ENCODE measurements at places on chromosomes 3 and 15. TPM values are rescaled to one million over a fixed set of nuclear protein-coding genes. Genes with fewer than 3 reads are reported as not detected.
A peak's percentile ranks its signal among the peaks of the same experiment; 100 is the strongest.

Gene NR1D2
- 43.7 TPM for polyA plus RNA-seq

GRCh38 chr3:25775936-25776335 is 7.3 kb downstream of the NGLY1 start:
- DNase-seq: no peak

DNA sequence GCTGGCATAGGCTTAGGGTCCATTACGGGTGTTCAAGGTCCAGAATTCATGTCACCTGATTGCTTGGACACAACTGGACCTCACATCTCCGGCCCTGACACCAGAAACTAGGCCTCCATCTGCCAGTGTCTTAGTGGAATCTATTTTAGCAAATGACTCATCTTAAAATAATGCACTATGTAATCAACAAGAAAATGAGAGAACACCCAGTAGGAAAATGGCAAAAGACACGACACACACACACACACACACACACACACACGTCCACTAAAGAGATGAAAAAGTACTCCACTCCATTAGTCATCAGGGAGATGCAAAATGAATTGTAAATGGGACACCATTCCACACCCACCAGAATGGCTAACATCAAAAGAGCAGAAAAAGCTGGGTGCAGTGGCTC is 11.2 kb downstream of the APBA2 start:
- DNase-seq: no peak

DNA sequence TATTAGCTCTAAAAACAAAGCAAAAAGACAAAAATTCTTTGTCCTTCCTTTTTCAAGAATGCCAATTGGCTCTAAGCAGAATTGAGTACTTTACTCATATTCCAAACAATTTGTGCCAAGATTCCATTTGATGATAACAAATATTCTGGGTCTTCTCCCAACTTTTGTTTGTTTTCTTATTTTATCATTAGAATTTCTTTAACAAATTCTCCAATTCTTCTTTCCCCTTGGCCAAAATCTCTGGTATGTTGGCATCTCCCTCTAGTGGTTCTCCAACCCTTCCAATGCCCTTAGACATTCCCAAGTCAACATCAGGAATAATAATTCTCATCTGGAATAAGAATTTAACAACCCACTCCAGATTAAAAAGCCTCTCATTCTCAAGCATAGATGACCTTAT is 5.3 kb downstream of the CPOX start:
- DNase-seq: no peak

DNA sequence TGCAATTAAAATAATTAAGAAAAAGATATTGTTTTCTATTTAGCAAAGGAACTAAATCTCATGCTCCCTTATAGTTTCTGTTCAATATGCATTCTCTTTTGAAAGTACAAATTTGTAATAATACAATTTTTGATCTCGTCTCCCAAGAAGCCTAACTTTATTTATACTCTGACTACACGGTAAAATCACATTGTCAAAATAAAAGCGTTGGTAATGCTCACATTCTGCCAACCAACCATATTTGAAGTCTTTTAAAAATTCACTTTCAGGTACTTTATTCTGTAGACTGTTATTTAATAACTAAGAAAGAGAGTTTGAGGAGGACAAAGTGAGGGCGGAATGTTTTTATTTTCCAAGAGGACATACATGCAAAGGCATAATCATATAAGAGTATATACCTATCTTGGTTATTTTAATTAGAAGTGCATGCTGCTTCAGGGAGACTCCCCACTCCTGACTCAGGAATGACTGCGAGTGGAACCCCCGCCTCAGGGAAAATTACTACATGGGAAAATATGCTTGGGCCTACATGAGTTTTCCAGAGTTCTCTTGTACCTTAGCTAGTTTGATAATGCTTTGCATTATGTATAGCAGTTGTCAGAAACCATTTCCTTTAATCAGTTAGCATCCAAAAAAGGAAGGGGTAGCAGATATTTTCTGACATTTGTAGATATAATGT is 19.3 kb downstream of the MBNL1 start:
- DNase-seq: no peak

- DNase-seq: no peak
Observed at GRCh38 chr15:50108461-50108860, 10.6 kb downstream of the ATP8B4 start.

GRCh38 chr3:9404680-9405079 is 7.3 kb downstream of the SETD5 start:
- peak; percentile 18 for DNase-seq

DNA sequence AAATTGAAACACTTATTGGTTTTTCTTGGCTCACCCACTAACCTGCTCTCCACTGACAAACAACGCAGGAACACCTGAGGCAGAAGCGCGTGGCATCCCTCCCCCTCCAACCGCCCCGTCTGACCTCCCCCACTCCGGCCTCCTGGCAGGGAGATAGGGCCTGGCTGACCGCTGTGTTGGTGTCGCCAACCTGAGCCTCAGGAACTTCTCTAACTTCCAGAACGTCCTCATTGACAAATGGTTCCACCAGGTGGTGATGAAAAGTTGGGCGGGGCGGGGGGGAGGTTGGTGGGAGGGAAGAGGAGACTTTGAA is 22.8 kb downstream of the IL17RD start:
- no peak for DNase-seq

Gene SLC15A2
- polyA plus RNA-seq: 0.67 TPM

Gene MKRN2OS
- polyA plus RNA-seq: not detected

DNA sequence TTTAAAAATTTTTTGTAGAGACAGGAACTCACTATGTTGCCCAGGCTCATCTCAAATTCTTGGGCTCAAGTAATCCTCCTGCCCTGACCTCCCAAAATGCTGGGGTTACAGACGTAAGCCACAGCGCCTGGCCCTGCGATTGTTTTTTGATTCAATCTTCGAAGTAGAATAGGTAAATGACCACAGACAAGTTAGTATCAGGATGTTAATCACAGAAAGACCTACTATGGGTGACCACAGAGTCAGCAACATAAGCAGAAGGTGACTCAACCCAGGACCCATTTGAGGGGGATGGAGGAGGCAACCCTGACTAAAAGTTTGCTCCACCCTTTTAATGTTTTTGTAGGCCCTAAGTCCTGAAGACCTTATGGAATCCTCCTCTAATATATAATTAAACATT is 10.0 kb upstream of the USP3 start:
- no peak for DNase-seq

Gene ARHGEF26
- polyA plus RNA-seq: not detected

GRCh38 chr15:65414841-65415621 is 7.7 kb downstream of the IGDCC4 start:
- no peak for DNase-seq

DNA sequence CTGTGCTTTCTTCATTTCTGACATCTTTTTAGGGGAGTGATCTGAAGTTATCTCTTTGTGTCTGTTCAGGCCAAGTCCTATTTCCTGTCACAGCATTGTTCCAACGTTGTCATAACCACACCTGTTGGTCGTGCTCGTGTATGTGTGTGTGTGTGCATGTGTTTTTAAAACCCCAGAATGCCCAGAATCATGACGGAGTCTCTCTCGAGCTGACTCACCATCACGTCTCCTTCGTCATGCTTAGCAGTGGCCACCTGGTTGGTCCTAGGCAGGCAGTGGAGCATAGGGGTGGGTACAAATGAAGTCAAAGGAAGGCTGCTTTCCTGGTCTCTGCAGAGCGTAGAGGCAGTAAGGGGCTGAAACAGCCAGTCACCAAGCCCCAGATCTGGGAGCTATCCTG is 126.8 kb upstream of the ABHD17C start:
- no peak for DNase-seq

- DNase-seq: no peak
Observed at GRCh38 chr3:85605066-85605465, 646.3 kb downstream of the CADM2 start.

Gene EFHB
- polyA plus RNA-seq: 0.23 TPM

DNA sequence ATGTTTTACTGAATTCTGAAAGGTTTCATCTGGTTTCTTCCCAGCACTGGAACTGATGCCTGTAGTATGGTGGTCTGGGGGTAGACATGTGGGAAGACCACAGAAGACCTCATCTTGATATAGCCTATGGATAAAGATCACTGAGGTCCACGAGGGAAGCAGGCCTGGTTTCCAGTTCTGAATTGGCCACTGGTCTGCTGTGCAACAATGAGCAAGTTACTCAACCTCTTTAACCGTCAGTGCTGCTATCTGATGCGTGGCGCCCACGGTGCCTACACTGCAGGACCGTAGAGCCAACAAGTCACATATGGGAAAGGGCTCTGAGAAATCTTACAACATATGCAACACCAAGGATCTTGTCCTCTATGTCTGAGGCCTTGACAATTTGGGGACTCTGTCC is 13.3 kb downstream of the TLE3 start:
- DNase-seq: no peak

Gene HRH1
- polyA plus RNA-seq: 0.15 TPM

- no peak for DNase-seq
Observed at GRCh38 chr3:27568393-27568792, 84.2 kb upstream of the SLC4A7 start.

GRCh38 chr3:67357610-67358458 is 296.6 kb downstream of the SUCLG2 start:
- DNase-seq: no peak

Gene DBR1
- 27.2 TPM for polyA plus RNA-seq

Gene NKIRAS1
- polyA plus RNA-seq: 4.0 TPM

DNA sequence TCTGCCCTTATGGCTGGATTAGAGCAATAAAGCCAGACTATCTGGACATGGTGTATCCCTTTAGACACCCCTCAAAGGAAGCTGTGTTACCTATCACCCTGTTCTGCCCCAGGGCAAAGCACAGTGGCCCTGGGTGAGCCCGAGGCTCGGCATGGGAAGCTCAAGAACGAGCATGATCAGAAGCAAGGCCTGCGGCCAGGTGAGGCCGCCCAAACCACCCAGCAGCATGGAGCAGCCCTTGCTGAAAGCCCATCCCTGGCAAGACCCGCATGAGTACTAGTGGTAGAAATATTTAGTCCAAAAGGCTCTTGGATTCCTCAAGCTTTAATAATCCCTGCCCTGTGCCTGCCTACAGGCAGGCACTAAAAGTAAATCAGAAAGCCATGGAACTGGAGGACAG is 261.1 kb downstream of the MEX3B start:
- DNase-seq: no peak

Gene SPTBN5
- polyA plus RNA-seq: 0.26 TPM

Gene C3orf49
- polyA plus RNA-seq: not detected

- DNase-seq: peak; percentile 61
Observed at GRCh38 chr15:60582370-60583036, 103.6 kb upstream of the ICE2 start.

DNA sequence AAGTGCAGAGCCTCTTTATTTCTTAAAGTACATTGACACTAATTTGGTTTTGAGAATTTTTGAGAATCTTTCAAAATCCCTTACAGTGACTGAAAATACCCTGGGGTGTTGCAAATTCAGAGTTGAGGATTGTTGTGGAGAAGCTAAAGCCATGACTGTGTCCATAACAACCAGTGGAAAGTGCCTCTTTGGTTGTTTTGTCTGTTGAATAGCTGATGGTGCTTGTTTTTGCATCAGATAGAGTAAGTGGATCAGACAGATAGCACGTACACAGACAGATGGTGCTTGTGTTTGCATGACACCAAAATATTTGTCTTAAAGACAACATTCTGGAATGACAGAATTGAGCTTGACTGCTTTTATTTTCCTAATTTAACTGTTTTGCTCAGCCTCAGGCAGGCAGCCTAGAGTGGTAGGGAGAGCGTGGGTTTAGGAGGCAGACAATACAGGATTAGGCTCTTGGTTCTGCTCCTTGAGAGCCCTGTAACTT is 265.0 kb downstream of the IL20RB start:
- no peak for DNase-seq

GRCh38 chr15:83057696-83058376 is 9.2 kb downstream of the BTBD1 start:
- DNase-seq: no peak

DNA sequence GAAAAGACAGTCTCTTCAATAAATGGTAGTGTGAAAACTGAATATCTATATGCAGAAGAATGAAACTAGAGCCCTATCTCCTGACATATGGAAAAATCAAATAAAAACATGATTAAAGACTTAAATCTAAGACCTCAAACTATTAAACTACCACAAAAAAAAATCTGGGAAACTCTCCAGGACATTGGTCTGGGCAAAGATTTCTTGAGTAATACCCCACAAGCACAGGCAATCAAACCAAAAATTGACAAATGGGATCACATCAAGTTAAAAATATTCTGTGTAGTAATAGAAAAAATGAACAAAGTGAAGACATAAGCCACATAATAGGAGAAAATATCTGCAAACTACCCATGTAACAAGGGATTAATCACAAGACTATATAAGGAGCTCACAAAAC is 286.4 kb downstream of the TBC1D5 start:
- no peak for DNase-seq

DNA sequence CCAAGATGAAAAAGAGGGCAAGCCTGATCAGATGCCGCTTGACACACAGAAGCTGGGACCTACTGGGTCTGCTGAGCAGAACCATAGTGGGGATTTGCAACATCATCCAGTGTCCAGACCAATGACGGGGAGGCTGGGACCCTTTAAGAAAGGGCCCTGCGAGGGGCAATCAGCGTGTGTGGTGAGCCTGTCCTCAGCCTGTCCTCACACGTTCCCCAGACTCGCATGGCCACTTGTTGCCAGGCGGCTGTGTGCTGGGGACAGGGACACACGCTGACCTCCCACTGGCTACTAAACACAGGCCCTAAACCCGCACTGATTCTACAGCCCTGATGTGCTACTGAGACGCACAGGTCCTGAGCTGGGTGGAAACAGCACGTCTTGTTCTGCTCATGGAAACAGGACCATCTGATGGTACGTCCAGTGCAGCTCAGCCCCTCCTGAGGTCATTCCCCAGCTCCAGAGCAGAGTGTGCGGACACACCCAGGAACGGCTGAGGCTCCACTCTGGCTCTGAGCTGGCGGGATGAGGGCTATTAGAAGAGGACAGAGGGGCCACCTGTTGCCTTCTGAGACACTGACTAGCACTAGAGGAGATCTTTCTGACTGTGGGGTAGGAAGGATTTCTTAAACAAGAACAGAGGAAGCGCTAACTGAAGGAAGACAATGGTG is 24.4 kb downstream of the PCSK6 start:
- DNase-seq: no peak

Gene CDCP1
- 2.1 TPM for polyA plus RNA-seq

Gene GP9
- not detected for polyA plus RNA-seq

DNA sequence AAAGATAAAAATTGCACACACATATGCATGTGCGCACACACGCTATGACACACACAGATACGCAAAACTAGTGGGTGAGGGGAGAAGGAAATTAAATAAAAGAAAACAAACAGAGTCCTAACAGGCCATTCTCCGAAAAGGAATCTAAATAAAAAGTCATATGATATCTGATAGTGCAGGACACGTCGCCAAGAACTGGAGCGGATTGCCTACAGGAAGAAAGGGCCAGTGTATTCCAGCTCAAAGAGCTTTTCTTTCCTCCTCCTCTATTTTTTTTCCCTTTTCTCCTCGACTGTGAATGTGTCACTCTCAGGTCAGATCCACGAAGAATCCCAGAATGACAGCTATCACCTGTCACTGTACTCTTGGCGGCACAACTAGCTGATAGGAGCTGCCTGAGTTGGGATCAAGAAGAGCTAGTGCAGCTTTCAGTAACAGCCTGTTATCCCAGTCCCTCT is 157.8 kb downstream of the TIGIT start:
- DNase-seq: no peak

DNA sequence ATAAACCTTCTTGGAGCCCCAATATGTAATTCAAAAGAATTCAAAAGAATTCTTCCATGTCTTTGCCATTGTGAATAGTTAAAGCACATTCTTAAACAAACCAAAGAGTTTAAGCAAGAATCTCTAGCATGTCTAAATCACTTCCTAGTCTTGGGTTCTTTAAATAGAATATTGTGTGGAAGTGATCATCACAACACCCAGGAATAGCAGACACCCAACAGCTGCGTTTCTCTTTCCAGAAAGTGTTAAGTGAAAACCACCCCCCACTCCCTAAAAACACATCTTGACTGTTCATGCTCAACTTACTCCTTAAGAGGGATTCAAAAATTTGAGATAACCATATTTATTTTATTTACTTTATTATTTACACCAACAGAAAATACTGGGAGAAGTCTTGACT is 24.1 kb upstream of the CAPN7 start:
- DNase-seq: no peak

Gene SAMD7
- not detected for polyA plus RNA-seq

All from CD4-positive, CD25-positive, alpha-beta regulatory T cell (primary cell).